ENCODE measurements at places on chromosomes 16 and 17.

- DNase-seq: no peak
Observed at GRCh38 chr17:39177256-39177655, 11.3 kb upstream of the ARL5C start.

DNA sequence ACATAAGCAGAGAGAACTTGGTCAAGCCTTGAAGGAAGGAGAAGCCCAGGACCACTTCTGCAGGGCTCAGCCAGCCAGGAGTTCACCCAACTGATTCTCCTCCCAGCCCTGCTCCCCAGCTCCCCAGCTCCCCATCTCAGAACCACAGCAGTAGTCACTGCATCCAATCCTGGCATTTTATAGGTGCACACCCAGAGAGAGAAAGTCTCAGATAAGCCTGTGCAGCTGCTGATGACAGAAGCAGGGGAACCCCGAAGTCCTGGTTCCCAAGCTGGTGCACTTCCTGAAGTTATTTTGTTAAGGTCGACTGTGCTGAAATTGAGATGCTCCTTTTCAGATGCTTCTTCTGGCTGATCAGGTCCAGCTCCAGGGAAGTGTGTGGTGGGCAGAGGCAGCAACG lies 6.6 kb downstream of the RNF112 start:
- DNase-seq: no peak

GRCh38 chr17:550041-550398 lies 164.6 kb downstream of the VPS53 start:
- DNase-seq: no peak

DNA sequence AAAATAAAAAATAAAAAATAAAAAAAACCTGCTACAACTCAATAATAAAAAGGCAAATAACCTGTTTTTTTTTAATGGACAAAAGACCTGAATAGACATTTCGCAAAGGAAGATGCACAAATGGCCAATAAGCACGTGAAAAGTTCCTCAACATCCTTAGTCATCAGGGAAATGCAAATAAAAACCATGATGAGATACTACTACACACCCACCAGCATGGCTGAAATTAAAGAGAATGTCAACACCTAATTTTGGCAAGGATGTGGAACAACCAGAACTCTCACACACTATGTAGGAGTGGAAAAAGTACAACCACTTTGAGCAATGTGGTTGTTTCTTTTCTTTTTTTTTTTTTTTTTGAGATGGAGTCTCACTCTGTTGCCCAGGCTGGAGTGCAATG lies 24.6 kb downstream of the COG7 start:
- DNase-seq: no peak

- DNase-seq: no peak
Observed at GRCh38 chr17:40094874-40095273, 5.5 kb downstream of the NR1D1 start.

- DNase-seq: no peak
Observed at GRCh38 chr16:31393056-31393455, at the start of gene ITGAD. Gene ITGAD (plus strand): TSS chr16:31393335. CDS start chr16:31393361, 26 bp downstream.

GRCh38 chr17:66807182-66807581 lies 27.7 kb upstream of the CACNG5 start:
- DNase-seq: no peak

GRCh38 chr17:18025945-18026776 lies 12.8 kb downstream of the ATPAF2 start:
- DNase-seq: no peak

DNA sequence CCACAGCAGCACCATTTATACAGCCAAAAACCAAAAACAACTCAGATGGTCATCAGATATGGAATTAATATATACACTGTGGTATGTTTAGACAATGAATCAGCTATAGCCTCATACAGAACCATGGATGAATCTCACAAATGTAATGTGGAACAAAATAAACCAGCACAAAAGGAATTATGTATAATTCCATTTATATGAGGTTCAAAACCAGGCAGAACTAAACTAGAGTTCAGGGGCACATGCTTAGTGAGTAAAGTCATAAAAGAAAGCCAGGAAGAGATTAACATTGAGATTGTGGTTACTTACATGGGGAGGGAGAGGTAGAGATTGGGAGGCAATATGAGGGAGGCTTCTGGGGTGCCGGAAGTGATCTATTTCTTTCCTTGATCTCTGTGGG lies 231.1 kb downstream of the COPRS start:
- no peak for DNase-seq

DNA sequence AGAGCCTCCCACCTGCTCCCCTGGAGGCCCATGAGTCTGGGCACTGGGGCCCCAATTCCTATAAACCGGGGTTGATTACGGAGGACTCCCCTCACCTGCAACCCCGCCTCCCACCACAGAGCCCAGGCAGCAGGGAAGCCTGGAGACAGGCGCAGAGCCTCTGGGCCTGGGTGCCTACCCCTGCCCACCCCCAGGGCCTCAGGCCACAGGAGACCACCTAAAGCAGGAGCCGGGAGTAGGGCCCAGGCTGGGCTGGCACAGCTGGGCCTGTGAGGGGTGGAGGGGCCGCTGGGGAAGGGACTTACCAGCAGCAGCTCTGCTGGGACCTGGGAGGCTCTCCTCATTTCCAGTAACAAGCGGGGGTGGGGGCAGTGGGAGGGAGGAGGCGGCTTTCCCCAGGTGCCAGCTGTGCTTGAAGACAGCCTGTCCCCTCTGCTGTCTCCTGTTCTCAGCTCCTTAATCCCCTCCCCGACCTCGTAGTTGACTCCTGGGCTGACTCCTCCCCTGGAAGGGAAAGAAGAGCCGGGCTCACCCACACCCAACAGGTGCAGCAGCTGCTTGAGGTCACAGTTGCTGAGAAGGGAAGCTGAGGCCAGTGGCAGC lies 46.8 kb downstream of the TMEM235 start:
- DNase-seq: no peak

- DNase-seq: no peak
Observed at GRCh38 chr17:64259922-64260321, 3.1 kb downstream of the TEX2 start.

GRCh38 chr16:78127130-78127529 lies 27.7 kb downstream of the WWOX start:
- DNase-seq: no peak

GRCh38 chr17:76130473-76130872 lies 10.6 kb downstream of the FOXJ1 start:
- no peak for DNase-seq

DNA sequence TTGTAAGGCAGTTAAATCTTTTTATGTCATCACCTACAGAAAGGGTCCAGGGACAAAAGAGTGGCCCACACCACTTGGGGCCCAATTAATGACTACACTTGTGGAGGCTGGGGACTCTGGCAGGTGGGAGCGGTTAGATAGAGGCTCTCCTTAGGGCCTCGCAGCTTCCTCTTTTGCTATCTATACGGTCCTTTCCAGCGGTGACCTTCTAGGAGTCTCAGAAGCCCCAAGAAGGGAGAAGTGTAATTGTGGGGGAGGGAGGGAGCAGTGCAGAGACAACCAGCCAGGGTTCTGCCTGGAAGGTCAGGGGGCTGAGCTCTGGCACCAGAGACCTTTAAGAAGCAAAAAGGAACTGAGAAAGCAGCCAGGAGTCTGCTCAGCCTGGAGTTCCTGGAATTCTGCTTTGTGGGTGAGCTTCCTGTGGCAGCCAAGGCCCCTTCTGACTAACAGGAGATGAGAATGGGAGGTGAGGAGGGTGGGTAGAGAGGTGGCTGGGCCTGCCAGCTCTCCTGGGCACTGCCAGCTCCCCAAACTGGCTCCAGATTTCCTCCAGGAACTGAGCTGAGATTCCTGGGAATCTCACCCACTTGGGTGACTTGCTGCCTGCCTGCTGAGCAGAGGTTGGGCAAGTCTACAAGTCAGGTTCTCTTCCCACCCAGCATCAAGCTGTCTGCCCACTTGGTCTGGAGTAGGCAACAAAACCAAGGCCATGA lies 16.3 kb upstream of the MAP3K14 start:
- DNase-seq: no peak

DNA sequence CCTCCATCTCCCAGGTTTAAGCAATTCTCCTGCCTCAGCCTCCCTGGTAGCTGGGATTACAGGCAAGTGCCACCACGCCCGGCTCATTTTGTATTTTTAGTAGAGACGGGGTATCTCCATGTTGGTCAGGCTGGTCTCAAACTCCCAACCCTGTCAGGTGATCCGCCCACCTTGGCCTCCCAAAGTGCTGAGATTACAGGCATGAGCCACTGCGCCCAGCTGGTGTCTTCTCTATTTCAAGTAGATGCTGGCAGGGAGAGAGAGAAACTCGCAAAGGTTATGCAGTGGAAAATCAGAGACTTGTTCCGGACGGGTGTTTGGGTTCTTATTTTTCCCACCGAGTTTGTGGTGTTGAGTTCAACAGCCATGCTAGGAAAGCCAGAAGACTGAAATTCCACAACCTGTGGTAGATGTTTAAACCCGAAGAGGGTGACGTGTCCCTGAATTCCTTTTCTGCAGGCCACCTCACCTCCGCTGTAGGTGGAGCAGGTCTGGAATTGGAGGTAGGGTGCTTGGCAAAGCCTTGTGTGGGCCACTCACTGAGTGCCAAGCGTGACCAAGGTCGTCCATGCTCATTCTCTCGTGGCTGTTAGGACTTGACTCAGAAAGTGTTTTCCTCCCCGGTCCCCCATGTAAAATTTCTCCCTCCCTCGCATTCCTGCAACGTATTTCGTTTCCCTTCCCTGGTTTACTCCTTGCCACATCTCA lies 7.3 kb upstream of the ZDHHC7 start:
- DNase-seq: no peak

GRCh38 chr16:66924527-66925321 lies 611 bp downstream of the RRAD start:
- DNase-seq: no peak

DNA sequence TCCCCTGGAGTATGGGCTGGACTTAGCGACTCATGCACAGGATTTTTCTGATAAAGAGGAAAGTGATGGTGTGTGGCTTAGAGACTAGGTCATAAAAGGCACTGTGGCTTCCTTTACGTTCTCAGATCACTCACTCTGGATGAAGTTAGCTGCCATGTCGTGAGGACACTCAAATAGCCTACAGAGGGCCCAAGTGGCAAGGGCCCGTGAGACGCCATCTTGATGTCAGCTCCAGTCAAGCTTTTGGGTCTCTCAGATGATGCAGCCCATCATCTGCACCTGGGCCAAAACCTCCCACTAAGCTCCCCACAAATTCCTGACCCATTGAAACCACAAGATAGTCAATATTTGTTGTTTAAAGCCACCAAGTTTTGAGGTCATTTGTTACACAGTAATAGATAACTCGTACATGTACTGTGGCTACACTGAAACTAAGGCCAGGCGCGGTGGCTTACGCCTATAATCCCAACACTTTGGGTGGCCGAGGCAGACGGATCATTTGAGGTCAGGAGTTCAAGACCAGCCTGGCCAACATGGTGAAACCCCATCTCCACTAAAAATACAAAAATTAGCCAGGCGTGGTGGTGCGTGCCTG lies 14.7 kb downstream of the ST6GALNAC2 start:
- DNase-seq: no peak

DNA sequence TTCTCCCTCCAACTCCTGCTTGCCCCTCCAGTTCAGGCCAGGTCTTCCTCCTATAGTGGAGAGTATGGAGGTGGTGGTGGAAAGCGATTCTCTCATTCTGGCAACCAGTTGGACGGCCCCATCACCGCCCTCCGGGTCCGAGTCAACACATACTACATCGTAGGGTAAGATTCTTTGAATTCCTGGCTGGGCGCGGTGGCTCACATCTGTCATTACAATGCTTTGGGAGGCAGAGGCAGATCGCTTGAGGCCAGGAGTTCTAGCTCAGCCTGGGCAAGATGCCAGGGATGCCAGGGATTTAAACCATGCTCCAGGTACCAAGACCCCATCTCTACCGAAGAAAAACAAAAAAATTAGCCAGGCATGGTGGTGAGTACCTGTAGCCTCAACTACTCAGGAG lies 1.4 kb downstream of the ZG16 start:
- DNase-seq: no peak

DNA sequence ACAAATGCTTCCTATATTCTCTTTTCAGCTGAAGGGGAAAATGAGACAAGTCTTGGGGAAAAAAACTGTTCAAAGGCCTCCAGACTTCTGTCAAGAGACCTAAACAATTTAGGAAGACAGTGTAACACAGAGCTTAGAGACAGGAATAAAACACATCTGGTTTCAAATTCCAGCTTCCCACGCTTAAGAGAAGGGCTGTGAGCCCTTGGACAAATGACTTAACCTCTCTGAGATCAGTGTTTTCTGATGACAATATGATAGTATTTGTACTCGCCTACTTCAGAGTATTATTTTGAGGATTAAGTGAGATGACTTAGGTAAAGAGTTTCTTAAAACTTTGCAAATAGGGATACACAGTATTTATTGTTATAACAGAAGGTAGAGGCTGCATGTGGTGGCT lies 29.5 kb downstream of the SMURF2 start:
- no peak for DNase-seq

DNA sequence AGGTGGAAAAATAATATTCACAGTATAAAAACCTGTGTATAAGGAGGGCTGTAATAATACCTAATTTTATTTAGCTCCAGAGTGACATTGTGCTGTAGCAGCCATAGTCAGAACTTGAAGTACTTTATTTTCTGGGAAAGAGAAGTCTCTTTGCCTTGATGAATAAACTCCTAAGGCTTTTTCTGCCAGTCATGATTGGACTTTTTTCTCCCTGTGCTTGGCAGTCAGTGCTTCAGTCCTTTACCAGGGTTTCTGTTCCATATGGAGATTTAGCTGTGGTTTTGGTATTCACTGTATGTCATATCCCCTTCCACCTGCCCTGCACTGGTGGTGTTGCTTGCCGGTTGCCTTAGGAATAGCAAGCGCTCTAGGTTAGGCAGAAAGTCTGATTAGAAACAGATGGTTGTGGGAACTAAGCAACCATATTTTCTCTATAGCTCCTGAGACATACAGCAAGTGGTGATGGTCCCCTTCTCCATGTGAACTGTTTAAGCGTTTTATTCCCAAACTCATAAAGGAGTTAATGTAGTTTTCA lies 24.7 kb downstream of the DDX42 start:
- DNase-seq: no peak

DNA sequence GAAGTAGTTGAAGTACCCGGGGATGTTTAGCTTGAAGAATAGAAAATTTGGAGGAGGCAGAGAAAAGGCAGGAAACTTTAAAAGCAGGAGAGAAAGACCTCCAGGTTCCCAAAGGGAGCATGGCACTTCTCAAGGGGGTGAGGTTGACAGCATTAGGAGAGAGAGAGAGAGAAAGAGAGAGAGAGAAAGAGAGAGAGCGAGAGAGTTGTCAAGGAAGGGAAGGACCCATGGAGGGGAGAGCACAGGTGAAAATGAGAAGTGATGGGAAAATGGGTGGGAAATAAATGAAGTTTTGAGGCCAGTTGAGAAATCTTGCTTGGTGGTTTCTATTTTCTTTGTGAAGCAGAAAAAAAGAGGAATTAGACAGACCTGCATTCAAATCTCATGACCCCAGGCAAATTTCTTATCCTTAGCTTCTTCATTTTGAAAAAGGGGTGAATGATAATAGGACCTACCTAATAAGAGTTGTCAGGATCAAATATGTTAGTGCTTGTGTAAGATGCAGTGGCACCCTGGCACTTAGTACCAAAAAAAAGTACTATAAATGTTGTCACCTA lies 24.0 kb downstream of the PRKCB start:
- no peak for DNase-seq

DNA sequence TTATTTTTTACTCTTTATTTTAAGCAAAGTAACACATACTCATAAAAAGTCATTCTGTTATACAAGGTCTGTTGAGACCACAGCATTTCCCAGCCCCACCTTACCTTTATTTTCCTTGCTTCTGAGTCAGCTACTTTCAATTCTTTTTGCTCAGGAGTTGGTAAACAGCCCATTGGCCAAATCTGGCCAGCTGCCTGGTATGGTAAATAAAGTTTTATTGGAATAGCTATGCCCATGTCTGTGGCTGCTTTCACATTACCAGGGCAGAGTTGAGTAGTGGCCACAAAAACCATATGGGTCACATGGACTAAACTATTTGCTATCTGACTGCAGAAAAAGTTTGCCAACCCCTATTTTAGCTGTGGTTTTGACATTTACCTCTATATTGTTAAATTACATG lies 3.4 kb upstream of the NSRP1 start:
- no peak for DNase-seq
